ENCODE measurements at places on chromosomes 13 and 19.

GRCh38 chr19:19033176-19033425 lies 216 bp downstream of the SUGP2 start:
- DNase-seq = no peak

- no peak for DNase-seq
These were observed 3.6 kb upstream of the CEACAM3 start for GRCh38 chr19:41792513-41793413.

DNA sequence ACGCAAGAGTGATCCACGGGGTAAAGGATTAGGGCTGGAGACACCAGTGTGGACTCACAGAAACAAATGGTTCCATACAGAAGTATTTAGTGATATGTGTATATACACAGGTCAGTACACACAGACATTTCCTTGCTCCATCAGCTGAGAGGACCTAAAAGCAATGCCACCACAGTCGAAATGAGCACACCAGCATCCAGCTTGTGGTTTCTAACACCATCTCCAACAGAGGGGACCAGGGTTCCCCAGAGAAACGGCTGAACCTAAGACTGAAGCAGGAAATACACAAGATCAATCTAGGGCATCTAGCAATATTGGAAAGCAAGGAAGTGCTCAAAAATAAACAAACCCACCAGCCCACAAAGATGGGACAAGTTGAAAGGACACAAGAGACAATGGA lies 7.6 kb downstream of the GGACT start:
- DNase-seq = no peak

- DNase-seq = no peak
These were observed 25.2 kb downstream of the IL17D start for GRCh38 chr13:20728579-20729311.

DNA sequence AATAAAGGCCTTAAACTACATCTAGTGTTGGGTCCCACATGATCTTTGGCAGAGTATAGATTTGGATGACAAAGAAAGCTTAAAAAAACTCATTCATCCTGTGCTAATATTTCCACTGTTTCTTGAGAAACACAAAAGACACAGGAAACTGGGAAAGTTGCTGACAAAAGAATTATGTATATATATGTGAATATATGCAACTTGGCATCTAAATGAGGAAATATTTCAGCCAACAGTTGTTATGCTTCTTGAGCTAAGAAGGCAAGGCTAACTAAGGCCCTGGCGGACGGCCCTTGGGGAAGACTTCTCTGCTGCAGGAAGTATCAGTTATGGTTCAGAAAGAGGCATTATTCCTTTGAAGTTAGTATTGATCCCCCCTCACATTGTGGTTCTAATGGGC lies 491.8 kb downstream of the DIAPH3 start:
- no peak for DNase-seq

DNA sequence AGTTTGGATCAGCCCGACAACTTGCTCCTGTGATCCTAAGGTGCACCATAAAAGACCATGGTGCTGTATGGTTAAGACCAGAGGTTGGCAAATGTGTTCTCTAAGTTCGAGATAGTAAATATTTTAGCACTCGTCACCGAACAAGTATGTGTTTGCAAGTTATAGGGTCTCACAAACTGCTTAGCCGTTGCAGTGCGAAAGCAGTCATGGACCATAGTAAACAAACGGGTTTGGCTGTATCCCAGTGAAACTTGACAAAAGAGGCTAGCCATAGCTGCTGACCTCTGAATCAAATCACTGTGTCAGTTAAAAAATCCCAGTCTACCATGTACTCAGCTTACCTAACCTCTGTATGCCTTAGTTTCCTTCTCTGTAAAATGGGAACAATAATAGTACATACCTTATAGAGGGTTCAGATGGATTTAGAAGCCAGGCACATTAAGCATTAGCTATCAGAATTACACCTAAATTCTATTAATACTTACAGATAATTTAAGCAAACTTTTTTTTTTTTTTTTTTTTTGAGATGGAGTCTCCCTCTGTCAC lies 72.1 kb downstream of the IPO5 start:
- no peak for DNase-seq

- DNase-seq = no peak
These were observed 19.8 kb upstream of the FXYD3 start for GRCh38 chr19:35095667-35096368.

DNA sequence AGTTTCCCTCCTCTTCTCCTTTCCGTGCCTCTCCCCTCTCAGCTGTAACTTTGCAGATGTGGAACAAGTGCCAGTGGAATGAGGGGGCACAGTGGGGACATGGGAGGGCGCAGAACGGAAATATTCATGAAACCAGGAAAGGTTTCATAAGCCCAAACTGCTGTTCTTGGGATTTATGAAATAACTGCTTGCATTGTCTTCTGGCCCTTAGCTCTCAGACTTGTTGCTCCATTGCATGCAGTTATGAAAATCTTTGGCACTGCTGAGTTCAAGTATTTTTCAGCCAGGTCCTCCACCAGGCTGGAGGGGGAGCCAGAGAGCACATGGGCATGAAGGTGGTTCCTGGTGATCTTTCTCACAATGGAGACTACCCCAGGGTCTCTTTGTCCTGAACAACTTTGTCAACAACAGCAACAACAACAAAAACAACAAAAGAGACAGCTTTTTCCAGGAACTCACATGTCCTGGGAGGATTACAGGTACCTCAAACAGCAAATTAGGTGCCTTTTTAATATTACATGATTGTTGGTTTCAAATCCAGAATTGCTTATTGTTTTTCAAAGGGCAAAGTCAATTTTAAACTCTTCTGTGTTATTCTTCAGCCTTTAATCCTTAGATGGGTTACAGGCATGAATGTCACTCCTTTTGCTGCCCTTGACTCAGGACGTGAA lies 1.5 kb downstream of the RGCC start:
- DNase-seq = no peak

- no peak for DNase-seq
These were observed 21.2 kb upstream of the GTF3A start for GRCh38 chr13:27403203-27403678.

DNA sequence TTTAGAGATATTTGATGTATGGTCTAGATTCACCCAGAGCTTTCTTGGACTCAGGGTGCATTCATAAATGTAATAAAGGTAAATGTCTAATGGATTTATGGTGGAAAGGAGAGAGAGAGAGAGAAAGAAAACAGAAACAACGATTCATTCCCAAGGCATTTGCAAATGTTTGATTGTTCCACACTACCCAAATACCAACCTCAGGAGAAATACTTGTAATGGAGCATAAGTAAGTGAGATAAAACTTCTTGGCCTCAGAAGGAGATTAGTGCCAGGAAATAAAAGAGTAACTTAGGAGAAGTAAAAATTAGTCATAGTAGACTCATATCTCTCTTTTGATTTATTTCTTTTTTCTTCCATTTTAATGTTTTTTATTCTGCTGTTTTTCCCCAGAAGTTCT lies 40.6 kb upstream of the DGKH start:
- DNase-seq = no peak

GRCh38 chr13:112446867-112447266 lies 70.7 kb downstream of the SPACA7 start:
- DNase-seq = no peak

GRCh38 chr13:39373145-39373544 lies 229.8 kb downstream of the LHFPL6 start:
- DNase-seq = no peak

DNA sequence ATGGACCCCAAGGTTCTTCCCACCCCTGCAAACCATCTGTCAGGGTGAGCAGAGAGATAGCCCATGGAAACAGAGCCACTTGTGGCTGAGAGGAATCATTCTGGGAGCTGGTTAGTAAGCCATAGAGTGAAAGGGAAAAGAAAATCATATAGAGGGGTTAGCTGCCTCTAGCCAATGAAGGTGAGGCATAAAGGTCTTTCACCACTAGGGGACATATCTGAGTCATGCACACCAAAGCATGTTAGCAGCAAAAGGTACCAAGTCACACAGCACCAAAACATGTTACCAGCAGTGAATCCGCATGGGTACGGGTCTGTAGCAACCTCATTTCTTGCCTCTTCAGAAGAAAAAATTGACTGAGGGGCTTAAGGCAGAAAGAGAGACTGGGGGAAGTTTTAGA lies 76.7 kb upstream of the ZNF43 start:
- no peak for DNase-seq

- DNase-seq = peak; percentile 36
These were observed 758 bp upstream of the TECR start for GRCh38 chr19:14528419-14529253.

DNA sequence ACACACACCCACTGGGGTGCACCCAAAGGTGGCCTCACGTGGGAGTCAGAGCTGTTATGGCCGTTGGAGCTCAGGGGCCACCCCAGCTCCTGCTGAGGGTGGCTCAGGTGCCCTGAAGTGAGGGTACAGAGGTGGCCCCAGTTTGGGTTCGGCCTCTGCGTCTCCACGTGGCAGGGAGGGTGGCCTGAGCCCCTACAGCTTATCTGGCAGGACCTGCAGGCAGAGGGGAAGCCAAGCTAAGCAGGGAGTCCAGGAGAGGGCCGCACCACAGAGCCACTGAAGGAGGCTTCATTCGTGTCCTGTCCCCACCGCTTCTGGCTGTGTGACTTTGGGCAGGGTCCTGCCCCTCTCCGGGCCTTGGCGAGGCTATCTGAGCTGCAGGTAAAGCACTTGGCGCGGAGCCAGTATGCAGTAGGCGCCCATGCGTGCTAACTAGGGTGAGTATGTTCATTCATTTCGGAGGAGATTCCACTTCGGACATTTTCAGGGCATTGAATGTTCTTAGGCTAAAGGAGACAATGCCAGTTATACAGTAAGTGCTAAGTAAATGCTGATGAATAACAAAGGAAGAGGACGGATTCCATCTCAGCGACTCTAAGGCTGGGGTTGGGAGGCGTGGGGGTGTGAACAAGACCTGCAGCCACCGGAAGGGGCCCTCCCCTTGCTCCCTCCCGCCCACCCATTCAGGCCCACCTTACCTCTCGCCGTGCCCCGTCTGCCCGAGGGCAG lies 4.9 kb downstream of the REX1BD start:
- DNase-seq = no peak

- peak; percentile 72 for DNase-seq
These were observed 109.4 kb downstream of the KCTD15 start for GRCh38 chr19:33905937-33906577.

DNA sequence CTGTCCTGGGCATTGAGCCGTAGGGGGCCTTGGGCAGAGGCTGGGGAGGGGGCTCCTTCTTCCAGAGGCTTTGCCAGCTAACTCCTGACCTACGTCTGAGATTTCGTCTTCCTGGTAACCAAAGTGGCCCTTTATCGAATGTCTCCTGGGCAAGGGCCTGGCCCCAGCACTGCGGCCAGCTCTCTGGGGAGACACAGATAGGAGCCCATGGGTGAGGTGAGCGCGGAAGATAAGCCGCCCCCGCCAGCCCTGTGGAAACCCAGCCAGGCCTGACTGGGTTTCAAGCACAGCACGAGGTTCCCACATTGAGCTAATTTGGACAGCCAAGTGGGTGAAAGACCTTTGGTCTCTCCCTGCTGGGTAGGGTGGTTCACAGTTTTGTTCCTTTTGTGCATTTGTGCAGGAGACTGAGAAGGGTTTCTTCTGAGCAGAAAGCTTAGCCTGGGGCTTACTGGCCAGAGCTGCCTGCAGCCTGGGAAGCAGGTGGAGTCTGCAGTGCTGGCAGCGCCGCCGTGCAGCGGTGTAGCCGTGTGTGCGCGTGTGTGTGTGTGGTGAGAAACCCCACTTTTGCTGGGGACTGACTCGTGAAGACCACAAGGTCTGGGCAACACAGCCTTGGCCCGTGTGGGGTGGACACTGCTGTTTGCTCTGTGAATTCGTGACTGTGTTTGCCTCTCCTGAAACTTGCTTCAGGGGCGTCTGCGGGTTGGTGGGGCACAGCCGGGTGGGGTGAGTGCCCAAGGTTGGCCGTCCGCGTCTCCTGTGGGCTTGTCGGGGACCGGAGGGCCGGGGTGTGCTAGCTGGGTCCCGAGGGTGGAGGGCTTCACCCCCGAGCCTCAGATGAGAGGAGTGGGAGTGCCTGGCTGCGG lies 2.5 kb downstream of the BSG start:
- peak; percentile 66 for DNase-seq

DNA sequence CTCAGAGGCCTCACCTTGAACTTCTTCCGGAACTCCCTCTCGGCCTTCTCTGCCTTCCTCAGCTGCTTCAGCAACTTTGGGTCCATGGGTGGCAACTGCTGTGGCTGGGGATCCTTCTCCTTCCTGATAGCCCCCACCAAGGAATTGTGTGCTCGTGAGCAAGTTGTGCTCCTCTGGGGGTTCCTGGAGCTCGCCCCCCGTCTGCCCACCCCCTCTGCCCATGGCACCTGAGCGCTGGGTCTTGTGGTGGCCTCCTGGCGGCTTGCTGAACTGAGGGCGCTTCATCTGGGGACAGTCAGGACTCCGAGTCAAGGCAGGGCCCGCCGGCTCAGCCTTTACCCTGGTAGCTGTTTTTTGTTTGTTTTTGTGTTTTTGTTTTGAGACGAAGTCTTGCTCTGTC lies 11.6 kb downstream of the PRAM1 start:
- no peak for DNase-seq

- DNase-seq = no peak
These were observed 95.1 kb downstream of the DCT start for GRCh38 chr13:94384231-94384905.

DNA sequence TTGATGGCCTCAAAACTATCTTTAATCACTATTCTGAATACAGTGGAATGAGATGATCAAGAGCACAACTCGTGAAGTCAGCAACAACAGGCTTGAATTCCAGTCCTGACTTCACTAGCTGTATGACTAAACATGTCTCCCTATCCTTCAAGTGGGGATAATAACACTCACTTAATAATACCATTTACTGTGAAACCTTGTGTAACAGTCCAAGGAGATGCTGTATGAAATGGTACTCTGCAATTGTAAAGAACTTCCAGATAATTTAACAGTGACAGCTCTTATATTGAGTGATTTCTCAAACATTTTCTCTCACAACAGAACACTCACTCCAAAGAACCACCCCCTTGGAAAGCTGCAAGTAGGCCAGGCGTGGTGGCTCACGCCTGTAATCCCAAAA lies 823.1 kb downstream of the DIAPH3 start:
- no peak for DNase-seq

DNA sequence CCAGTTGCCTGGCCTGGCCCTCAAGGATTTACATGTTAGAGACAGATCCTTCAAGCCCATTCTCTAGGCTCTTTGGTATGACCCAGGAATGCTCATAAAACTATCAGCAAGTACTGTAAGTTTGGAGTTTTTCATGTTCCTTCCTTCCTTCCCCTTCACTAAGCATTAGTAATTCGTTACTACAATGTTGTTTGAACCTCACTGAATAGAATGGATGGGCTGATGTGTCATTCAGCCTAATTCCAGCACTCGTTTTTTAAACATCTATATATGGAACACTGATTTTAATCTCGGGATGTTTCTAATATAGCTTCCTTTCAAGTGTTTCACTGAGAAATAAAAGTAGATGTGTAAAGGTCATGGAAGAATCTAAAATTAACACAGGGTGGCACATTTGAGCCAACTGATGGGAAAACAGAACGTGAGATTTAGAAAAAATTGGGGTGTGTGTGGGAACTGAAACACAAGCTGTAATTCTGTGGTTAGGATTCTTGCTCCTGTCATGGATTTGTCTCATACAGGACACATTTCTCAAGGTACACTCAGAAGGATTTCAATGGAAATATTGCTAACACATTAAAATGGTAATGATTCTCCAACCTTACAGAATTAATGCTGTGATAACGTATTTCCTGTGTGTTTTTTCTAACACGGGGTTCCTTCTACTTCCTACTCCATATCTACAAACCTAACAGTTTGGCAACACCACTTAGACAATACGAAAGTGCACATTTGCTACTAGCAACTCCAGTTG lies 93.4 kb downstream of the FLT1 start:
- DNase-seq = no peak

GRCh38 chr13:42420304-42420703 lies 148.4 kb downstream of the AKAP11 start:
- no peak for DNase-seq

- no peak for DNase-seq
These were observed 14.4 kb downstream of the LIG4 start for GRCh38 chr13:108200781-108201398.

Data from ovary (tissue), 10 donors.